ENCODE measurements at places on chromosomes 2 and 18.

- peak; percentile 22 for DNase-seq
Observed at GRCh38 chr2:151638191-151638933, 95.9 kb downstream of the NEB start.

- DNase-seq, result no peak
Observed at GRCh38 chr2:186976329-186976728, 127.4 kb upstream of the ZSWIM2 start.

GRCh38 chr2:12612671-12613070 lies 104.1 kb upstream of the TRIB2 start:
- no peak for DNase-seq

DNA sequence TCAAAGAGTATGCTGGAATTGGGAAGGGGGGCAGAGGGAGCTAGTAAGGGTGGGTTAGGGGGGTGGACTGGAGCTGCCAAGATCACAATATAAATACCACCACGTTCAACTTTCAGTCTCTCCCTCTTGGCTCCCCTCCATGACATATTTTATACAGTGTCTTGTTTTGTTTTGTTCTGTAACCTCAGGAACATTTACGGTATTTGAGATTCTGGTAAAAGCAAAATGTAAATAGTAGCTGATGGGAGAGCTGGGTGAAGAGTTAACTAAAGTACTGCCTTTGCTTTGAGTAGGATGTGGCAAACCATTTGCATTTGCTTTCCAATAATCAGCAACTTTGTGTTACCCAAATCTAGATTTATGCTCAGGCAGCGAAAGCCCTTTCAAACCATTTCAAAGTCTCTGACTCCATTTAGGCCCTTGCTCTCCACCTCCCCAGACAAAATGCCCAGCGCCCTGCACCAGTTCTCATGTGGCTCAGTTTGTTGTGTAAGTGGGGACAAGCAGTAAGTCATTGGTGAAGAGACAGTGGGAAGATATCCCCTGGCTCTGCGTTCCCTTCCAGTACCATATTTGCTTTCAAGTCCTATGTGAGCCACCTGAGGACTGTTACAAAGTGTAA lies 17.4 kb downstream of the IRS1 start:
- no peak for DNase-seq

DNA sequence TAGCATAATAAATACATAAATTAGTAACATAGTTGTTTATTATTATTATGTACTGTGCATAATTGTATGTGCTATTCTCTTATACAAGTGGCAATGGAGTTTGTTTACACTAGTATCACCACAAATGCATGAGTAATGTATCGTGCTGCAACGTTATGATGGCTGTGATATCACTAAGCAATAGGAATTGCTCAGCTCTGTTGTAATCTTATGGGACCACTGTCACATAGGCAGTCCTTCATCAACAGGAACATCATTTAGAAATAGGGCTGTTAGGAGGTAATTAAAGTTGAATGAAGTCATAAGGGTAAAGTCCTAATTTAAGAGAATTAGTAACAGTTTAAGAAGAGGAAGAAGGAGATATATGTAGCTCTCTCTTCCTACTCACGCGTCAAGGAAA lies 33.8 kb downstream of the TEX51 start:
- no peak for DNase-seq

DNA sequence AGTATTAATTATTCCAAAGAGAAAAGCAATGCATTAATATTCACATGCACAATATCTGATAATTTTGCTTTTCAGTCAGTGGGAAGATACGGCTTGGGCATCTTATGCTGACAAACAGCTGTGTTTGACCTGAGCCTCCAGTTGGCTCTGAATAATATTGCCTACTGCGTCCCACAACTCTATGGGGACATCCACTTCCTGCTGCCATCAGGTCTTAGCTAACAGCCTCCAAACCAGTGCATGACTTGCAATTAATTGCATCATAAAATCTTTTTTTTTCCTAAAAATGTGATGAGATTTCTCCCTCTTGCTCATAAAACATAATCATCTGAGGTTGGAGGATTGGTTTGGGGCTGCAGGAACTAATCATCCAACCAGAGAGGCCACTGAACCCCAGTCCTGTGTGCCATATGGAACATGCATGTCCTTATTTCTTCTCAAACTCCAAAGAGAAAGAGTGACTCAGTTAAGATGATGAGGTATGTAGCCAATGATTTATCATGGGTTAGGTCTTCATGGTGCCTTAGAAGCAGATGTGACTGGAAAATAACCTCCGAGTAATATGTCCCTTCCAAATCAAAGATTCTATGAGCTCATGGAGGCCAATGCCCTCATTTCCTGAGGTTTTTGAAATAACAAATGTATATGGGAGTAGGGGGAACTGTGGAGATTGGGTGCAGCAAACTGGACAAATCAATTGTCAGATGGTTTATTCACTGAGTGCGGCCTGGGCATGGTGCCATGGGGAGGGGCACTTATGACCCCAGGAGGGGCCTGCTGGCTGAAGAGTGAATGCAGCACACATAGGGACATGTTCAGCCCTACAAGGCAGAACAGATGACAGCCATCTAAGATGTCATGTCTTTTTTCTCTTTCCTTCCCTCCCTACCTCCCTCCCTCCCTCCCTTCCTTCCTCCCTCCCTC lies 39.4 kb downstream of the EDAR start:
- DNase-seq, result no peak

GRCh38 chr18:13279181-13280069 lies 60.9 kb downstream of the LDLRAD4 start:
- DNase-seq, result no peak

GRCh38 chr18:45463451-45463850 lies 151.8 kb upstream of the SLC14A2 start:
- DNase-seq, result no peak

DNA sequence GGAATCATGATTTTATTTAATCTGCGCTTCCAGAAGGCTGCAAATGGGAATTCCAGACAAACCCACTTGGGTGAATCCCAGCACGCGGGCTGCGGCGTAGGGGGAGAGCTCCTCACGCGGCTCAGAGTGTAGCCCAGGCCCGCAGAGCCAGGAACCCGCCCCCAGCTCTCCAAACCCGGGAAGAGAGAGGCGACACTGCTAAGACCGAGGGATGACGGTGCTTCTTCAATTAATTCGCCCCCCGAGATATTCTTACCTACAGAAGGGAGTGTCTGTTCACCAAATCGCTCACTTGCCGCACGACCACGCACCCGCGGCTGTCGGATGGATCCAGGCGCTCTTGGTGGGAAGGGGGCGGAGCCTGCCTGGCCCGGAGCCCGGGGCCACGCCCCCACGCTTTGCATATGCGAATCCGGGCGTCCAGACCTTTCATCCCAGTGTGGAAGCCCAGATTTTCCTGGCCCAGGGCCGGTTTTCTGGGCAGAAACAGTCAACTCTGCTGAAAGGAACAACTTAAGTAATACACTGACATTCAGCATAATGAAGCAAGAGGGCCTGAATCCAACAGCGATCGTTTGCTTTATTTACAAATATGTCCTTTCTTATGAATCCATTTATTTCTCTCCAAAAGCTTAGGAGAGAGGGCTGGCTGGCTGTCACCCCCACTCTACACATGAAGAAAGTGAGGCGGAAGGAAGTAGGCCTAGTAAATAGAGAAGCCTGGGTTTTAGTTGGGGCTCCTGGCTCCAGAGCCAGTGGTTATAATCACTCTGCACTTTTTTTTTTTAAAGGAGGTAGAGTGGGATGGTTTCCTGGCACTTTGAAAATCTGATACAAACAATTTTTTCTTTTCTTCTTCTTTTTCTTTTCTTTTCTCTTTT lies at the start of gene SLC19A3:
Gene SLC19A3, minus strand, starts transcription at position 342 of the 881 bp plus-strand sequence. CDS start 15,710 bp downstream, outside the sequence.
- no peak for DNase-seq
